Chondrocyte (in vitro differentiated cells): ENCODE measurements at places on chromosomes 7 and 10. TPM values are rescaled to one million over a fixed set of nuclear protein-coding genes. Genes with fewer than 3 reads are reported as not detected.

GRCh38 chr7:155466814-155467733, 9.1 kb downstream of the EN2 start:
- no peak for DNase-seq

- DNase-seq = no peak
These were observed 1031.7 kb downstream of the LRMDA start for GRCh38 chr10:76463111-76463510.

- DNase-seq = no peak
These were observed 230.4 kb upstream of the BMPER start for GRCh38 chr7:33674804-33675411.

DNA sequence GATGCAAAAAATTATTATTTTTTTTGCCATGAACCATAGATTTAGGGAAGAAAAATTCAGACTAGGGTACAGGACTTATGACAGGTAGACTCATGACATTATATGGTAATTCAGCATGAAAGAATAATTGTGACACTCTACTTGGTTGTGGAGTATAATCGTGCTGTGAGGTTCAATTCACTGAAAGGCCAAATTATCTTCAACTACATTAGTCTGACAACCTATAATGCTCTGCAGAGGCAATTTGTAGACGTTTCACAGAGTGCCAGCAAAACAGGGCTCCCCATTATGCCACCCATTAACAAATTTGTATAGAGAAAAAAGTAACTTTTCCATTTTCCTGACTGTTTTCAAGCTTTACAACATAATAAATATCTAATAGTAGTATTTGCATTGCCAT, 292.6 kb downstream of the LRMDA start:
- no peak for DNase-seq

DNA sequence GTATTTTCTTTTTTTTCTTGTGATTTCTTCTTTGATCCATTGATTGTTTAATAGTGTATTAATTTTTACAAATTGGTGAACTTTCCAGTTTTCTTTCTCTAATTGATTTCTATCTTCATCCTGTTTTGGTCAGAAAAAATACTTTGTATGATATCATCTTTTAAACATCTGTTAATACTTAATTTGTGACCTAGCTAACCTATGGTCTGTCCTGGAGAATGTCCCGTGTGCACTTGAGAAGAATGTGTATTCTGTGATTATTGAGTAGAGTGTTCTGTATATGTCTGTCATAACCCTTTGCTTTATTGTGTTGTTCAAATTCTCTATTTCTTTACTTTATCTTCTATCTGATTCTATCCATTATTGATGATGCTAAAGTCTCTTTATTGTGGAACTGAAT, 65.8 kb upstream of the ZEB1 start:
- no peak for DNase-seq

DNA sequence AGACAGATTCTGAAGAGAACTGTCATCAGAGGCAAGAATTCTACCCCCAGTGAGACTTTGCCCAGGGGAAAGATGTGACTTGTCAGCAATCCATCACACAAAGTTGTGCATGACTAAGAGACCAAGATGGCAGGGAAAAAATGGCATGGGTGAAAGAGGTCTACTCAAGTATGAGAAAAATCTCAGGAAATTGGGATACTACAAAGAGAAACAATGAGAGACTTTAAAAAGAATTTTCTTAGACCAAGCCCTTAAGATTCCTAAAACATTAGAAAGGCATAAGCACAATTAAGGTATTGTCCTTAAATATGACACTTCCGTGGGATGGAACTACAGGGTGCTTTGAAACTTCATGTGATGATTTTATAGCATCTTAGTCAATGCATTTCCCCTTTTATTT, 45.6 kb upstream of the PDE1C start:
- DNase-seq = no peak

- DNase-seq = no peak
These were observed 79.1 kb downstream of the RAMP3 start for GRCh38 chr7:45236666-45237065.

GRCh38 chr10:91799612-91799975, 1.4 kb downstream of the TNKS2 start:
- DNase-seq = no peak

DNA sequence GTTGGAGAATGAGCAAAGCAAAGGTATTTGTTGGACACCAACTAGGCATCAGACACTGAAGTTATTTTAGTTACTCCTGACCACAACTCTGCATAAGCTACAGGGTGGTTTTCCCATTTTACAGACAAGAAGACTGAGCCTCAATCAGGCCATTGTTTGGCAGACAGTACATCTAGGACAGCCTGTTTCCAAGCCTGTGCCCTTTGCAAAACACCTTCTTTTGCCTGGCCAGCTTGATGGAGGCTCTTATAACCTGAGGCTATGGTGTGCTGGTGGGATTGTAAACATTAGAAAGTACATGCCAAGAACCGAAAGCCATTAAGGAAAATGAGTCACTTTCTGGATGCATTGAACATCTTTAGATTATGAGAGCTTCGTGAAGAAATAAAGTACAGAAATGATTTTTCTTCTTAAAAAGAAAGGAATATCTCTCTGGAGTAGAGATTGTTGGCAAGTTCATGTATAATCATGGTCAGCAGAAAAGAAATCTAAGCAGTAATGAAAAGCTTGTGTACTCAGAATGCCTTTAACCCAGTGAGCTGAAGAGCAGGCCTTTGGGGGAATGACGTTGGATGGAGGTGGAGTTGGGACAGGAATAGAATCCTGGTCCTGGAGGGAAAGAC, 140.6 kb downstream of the KIAA1217 start:
- no peak for DNase-seq

- no peak for DNase-seq
These were observed 20.2 kb downstream of the DNAJB9 start for GRCh38 chr7:108589874-108590273.

DNA sequence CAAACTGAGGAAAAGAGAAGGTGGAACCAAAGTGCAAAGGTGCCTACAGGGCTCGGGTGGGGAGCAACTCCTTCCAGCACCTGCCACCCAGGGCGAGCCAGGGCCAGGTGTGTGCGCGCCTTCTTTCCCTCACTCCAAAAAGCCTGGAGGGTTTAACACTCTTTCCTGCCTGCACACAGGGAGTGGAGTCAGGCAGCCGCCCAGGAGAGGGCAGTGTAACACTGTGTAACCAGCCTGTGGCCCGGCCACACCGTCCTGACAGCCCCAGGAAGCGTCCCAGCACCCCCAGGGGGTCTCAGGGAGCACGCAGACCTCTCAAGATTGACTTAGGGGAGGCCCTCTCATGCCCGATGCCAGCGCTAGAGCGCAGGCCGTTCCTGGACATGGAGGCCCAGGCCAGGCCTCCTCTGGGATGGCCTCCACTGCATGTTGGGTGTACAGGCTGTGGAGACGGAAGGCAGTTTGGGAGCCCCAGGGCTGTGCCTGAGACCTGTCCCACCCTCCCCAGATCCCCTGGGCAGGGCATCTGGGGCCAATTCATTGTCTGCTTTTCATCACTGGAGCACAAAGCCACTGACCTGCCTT, 13.4 kb downstream of the BRI3 start:
- no peak for DNase-seq

GRCh38 chr7:141709318-141709717, 1.2 kb downstream of the WEE2 start:
- DNase-seq = no peak

DNA sequence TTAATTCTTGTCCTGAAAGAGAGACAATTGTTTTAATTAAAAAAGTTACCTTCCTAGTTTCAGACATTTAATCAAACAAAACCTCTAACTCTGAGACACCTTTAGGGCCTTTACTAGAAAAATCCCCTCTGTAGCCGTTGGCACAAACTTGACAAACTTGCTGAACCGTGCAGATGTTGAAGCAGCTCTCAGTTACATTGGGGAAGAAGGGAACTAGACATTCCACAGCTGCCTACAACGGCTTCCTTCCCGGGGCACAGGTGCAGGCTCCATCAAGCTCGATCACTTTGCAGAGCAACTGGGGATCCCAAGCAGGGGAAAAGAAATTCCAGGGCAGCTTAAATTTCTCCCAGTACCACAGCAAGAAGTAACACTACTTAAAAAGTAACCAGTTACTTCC, 141.3 kb downstream of the SKAP2 start:
- no peak for DNase-seq

- no peak for DNase-seq
These were observed 7.4 kb downstream of the IGF2BP3 start for GRCh38 chr7:23462846-23463245.

The INMT gene
- 5.6 to 73.2 TPM (median 70.1 TPM) in 3 replicates for total RNA-seq

The HOXA3 gene
- total RNA-seq = 9.3 to 12.1 TPM in 2 of 3 replicates, not detected in the other

The SKAP2 gene
- 4.8 to 10.1 TPM (median 5.8 TPM) in 3 replicates for total RNA-seq

The OR9A2 gene
- total RNA-seq = not detected in 3 replicates

The TEX47 gene
- not detected in 3 replicates for total RNA-seq
